ENCODE measurements at places on chromosomes 16 and 17.

DNA sequence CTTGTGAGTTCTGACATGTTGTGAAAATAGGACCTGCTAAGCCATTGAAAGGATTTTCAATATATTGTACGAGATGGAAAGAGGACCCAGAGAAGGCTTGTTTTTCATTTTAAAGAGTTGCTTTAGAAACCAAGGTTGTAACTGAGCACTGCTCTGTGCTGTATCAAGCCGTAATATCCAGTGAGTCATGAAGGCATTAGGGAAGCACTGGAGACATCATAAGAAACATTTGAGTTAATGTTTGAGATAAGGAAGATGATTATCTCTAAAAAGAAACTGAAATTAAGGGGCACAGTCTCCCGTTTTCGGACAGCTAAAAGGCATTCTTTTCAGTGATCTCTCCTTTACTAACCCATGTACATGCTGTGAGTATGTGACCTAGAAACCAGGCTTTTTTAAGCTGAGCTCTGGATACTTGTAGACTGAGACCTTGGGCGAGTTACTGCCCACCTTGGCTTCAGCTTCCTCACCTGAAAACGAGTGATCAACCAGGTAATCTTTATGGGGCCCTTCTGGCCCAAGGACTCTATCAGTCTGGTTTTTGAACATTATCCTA is 149.2 kb upstream of the TBX2 start:
- no peak for DNase-seq

DNA sequence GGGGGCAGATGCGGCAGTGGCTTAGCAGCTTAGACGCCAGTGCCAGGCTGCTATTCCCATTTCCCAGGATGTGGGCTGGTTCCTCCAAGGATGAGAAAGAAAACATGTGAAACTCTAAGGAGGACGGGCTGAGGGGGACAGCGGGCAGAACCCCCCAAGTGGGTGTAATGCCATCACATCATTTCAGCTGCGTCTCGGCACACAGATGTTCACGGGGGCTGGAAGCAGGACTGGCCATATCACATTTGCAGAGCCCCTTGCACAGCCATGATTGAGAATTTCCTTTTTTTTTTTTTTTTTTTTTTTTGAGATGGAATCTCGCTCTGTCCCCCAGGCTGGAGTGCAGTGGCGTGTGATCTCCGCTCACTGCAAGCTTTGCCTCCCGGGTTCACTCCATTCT is 15.3 kb upstream of the GINS2 start:
- no peak for DNase-seq

DNA sequence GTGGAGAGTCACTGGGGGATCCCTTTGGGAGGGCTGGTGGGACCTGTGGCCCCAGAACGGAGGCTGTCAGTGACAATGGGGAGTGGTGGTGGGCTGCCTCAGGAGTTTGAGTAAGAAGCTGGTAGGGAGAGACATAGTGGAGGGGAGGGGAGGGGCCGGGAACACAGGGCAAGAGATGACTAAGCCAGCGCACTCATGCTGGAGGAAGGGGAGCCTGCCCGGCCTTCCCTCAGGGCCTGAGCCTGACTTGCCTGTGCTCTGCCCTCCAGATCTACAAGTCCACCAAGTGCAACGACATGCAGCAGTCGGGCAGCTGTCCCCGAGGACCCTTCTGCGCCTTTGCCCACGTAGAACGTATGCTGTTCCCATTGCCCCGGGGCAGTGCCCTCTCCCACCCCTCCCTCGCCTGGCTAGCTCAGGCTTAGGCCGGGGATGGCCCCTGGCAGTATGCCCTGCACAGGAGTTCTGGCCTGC is 29.3 kb downstream of the UNC13D start:
- no peak for DNase-seq

DNA sequence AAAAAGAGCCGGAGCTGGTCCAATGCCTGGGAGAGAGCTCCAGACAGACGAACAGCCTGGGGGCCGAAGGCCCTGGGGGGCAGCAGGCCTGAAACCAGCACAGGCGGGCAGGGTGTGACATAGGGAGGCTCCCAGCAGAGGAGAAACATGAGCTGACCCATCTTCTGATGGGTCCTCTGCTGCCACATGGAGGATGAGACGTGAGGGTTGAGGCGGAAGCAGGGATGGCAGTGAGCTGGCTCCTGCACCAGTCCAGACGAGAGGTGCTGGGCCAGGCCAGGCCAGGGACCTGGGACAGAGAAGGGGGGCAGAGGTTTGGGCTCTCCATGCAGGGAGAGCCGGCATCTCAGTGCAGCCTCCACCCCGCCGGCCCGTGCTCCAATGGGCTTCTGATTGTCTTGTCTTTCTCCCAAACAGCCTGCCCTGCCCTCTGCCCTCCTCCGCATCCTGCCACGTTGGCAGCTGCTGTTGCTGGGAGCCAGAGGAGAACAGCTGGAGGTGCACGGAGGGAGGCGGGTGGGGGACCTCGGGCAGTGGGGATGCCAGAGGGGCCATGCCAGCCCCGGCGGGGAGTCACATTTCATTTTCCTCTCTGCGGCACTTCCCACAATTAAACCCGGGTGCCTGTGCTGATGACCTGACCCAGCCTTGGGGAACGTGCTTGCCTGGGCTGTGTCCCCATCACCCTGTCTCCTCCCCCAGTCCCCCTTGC is 139.1 kb upstream of the GSE1 start:
- DNase-seq, result peak; percentile 70

GRCh38 chr16:26885674-26886073 is 181.1 kb upstream of the C16orf82 start:
- DNase-seq, result no peak

GRCh38 chr16:12319428-12320035 is 343.0 kb downstream of the SNX29 start:
- DNase-seq, result peak; percentile 70

- peak; percentile 42 for DNase-seq
Observed at GRCh38 chr17:59521465-59522126, 43.8 kb upstream of the DHX40 start.
